ENCODE measurements at places on chromosomes 2 and 18.

- no peak for DNase-seq
Observed at GRCh38 chr2:44934983-44935728, 6.3 kb upstream of the SIX3 start.

GRCh38 chr2:42906111-42906556 is 113.8 kb upstream of the HAAO start:
- no peak for DNase-seq

DNA sequence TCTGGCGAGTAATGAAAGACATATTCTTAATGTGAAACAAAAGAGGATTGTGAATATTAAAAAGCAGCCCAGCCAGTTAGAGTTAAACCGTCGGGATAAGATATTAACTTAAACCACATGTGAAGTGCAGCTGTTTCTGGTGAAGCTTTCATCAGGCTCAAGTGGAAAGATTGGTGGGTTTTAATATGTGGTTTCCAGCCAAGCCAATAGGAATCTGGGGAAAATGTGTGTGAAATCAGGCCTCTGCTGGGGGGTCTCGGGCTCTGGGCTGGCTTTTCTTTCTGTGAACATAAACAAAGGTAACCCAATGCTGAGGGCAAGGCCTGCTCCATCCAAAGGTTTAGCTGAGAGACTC is 279.6 kb downstream of the SLC4A3 start:
- no peak for DNase-seq

DNA sequence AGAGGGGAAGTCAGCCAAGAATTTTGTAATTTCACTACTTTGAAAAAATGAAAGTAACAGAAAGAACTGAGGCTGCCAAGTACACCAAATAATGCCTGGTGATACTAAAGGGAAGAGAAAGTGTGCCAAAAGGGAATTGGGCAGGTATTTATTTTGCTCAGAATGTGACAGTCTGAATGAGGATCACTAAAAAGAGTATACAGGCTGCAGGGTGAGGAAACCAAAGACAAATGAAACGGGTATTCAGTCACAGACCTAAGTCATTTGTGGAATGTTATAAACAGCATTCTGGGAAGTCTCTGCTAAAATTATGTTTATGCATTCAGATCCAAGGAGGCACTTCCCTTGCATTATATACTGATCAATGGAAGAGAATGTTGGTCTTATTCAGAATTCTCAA is 418.6 kb upstream of the SLC39A10 start:
- DNase-seq: no peak

- no peak for DNase-seq
Observed at GRCh38 chr2:151338115-151338514, 19.3 kb upstream of the TNFAIP6 start.

DNA sequence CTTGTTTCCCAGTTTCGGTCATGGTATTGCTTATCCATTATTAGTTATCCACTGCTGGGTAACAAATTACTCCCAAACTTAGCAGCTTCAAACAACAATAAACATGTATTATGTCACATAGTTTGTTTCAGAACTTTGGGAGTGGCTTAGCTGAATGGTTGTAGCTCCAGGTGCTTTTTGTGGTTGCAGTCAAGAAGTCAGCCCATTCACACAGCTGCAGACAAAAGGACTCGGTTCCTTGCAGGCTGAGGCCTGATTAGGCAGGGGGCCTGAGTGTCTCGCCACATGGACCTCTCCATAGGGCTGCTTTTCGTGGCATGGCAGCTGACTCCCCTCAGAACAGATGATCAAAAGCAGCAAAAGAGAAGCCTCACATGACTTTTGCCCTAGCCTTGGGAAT is 58.2 kb upstream of the ITGA4 start:
- no peak for DNase-seq

DNA sequence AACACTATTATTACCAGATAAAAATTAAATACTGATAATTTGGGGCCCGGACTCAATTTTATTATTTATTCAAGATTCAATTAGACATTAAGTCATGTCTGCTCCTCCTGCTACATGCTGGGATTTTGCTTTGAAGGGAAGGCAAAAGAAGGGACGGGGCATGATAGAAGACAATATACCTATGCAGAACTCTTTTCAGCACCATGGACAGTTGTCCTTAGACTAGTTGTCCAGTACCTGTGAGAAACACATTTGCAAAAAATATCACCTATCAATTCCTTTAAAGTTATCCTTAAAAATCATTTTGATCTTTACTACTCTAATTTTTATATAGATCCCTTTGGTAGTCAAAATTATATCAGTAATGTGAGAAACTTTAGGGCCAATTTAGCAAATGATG is 100.2 kb upstream of the SULT1C3 start:
- no peak for DNase-seq

GRCh38 chr2:46024146-46024779 is 272.9 kb upstream of the EPAS1 start:
- no peak for DNase-seq

Measured in stimulated activated CD4-positive, alpha-beta T cell treated with anti-CD3 and anti-CD28 coated beads, Interleukin-4, amount 100 ng/mL, for 24 hours (primary cell).